ENCODE measurements at places on chromosomes 3 and 15.

DNA sequence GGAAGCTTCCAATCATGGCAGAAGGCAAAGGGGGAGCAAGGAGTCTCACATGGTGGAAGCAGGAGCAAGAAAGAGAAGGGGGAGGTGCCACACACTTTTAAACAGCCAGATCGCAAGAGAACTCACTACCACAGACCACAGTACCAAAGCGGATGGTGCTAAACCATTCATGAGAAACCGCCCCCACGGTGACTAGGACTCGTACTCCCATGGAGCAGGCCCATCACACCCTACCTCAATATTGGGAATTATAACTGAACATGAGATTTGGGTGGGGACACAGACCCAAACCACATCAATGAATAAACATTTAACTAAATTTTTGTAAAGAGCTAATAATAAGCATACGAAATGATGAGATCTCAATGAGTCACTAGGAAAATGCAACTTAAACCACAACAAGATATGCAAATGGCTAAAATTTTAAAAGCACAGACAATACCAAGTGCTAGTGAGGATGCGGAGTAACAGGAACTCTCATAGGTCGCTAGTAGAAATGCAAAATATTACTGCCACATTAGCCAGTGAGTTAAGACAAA, 10.0 kb downstream of the MRPS25 start:
- no peak for DNase-seq

DNA sequence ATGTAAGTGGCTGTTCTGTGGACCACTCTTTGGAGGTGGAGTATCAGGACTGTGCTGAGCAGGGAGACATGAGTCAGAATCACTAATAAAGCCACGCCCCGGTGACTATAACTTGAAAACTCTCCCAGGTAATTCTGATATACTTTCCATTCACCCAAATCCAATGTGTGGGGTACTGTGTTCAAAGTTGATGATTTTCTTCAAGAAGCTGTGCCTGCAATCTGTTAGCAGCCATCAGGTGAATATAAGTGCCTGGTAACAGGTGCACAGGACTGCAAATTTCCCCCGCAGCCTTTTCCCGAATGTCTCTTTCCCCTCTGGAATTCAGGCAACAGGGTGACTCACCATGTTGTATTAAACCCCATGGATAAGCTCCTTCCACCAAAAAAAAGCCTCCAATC, 17.0 kb downstream of the MAGI1 start:
- DNase-seq: no peak

GRCh38 chr3:146325170-146325569, 74.3 kb upstream of the PLSCR4 start:
- DNase-seq: no peak

GRCh38 chr3:197022405-197023231, 7.0 kb downstream of the MELTF start:
- no peak for DNase-seq

- DNase-seq: no peak
Observed at GRCh38 chr15:67023517-67024313, 41.7 kb upstream of the SMAD3 start.

GRCh38 chr3:186079925-186080324, 29.0 kb downstream of the ETV5 start:
- no peak for DNase-seq

DNA sequence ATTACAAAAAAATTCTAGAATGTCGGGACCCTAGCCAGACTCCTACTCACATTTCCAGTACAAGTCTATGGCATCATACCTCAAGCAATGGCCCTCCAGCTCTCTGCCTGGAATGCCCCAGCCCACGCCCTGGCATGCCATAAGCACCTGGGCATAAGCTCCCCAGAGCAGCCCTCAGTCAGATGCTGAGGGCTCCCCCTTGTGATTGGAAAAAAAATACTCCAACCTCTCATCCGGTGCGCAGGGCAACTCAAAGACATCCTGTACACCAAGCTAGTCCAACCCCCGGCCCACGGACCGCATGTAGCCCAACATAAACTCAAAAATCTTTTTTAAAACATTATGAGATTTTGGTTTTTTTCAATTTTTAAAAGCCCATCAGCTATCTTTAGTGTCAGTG, 115.4 kb downstream of the NEK10 start:
- DNase-seq: no peak

GRCh38 chr3:70312336-70312735, at the start of gene MDFIC2:
Gene MDFIC2 (minus strand): TSS chr3:70312638. CDS start chr3:70311973, 665 bp downstream.
- no peak for DNase-seq

DNA sequence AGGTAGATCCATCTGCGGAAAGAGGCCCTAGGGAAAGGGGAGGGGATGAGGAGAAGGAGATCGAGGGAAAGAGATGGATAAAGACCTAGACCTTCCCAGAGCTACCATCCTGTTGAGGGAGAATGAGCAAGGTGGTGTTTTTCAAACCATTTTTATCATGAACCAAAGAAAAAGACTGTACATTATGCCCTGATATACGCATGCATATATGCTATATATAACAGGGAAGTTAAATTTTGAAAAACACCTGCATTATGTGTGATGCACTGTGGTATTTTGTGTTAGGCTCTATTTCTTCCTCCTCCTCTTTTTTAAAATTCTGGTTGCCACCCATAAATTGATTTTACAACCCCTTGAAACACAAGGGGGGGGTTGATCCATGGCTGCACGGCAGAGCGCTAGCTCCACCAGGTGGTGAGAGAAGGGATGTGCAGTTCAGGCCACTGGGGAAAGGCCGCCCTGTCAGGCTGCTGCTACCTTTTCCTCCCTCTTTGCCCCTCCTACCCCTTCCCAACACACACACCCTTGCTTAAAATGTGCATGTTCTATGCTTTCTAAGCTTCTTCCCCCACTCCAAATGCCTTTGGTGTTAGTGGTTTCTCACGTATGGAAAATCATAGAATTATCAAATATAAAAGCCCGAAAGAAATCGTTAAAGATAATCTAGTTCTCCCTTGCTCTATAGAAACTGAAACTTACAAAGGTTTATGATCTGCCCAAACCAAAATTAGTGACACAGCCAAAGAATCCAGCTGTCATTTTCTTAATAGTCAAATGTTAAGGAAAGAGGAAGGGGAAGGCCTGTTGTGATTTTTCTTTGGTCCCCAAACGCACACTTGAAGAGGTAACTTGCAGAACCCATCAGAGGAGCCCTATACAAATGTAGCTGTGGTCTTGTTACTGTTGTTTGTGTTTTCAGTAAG, 262.0 kb upstream of the UMPS start:
- DNase-seq: peak; percentile 6

DNA sequence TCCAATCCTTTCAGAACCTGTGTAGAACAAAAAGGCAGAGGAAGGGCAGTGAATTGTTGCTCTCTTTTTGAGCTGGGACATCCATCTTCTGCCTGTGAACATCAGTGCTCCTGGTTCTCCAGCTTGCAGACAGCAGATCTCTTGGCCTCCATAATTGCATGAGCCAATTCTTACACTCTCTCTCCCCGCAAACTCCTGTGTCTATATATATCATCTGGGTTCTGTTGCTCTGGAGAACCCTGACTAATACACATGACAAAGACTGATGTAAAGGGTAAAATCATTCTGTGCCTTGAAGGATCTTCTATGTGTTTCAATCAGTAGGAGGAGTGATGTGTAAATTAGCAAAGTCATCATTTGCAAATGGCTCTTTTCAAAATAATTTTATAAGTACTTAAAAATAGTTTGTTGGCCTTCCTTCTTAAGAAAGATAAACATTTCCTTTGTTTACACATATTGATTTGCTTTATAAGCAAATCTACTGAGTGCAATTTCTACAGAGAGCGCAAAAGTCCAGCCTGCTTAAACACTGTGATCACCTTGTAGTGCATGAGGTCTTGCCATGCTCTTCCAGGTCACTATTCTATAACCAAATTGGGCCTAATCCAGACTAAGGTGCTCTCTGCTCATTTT, 154.9 kb upstream of the ANKRD28 start:
- no peak for DNase-seq

GRCh38 chr3:58101499-58102389, 93.5 kb downstream of the FLNB start:
- no peak for DNase-seq

GRCh38 chr3:149468504-149469212, 5.8 kb upstream of the TM4SF4 start:
- no peak for DNase-seq

GRCh38 chr3:134517791-134518190, 31.9 kb downstream of the CEP63 start:
- DNase-seq: peak; percentile 17

DNA sequence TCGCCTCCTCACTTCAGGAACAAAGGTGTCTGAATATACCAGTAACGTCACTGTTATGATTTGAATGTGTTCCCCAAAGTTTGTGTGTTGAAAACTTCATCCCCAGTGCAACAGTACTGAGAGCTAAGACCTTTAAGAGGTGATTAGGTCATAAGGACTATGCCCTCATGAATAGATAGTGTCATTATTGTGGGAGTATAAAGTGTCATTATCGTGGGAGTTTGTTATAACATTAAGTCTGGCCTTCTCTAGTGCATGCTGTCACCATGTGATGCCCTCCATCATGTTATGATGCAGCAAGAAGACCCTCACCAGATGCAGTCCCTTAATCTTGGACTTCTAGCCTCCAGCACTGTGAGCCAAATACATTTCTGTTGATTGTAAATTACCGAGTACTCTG, 53.7 kb upstream of the TLE3 start:
- DNase-seq: peak; percentile 68

GRCh38 chr3:64098670-64099069, 75.4 kb upstream of the PSMD6 start:
- no peak for DNase-seq

GRCh38 chr15:96416218-96416933, 85.9 kb downstream of the NR2F2 start:
- DNase-seq: no peak

- DNase-seq: no peak
Observed at GRCh38 chr3:20849975-20850374, 664.0 kb upstream of the SGO1 start.

DNA sequence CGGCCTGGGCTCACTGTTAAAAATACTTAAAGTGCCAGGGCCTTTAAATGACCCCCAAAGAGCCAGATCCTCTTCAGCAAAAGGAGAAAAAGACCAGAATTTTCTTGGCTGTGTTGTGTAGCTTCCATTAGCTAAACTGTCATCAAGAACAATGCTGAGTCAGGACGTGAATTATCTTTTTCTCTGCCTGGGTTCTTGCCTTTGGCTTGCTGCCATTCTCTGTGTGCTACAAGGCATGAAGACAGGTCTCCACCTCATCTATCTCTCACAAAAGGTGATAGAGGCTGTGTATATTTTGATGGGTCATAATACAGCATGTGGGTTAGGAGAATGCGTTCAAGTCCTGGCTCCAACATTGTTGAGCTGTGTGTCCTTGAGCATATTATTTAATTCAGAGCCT, 52.4 kb upstream of the SELENOK start:
- DNase-seq: no peak

- DNase-seq: no peak
Observed at GRCh38 chr3:102125994-102126368, 276.7 kb downstream of the NFKBIZ start.

DNA sequence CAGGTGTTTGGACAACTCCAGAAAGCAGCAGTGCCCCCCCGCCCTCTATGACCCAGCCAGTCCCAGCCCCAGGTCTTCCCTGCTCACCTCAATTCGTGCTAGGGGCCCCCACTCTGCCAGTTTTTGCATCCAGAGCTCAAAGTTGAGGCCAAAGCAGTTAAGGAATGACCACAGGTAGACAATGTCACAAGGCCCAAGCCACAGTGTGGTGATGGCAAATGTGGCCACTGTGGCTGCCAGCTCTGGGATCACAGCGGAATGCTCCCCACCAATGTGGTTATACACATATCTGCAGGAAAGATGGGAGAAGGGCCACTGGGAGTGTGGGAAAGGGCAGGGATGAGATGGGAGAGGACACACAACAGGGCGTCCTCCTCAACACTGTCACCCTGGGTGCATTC, 8.2 kb downstream of the KLHL40 start:
- DNase-seq: no peak

- no peak for DNase-seq
Observed at GRCh38 chr3:122975163-122975923, 52.2 kb downstream of the SEMA5B start.

DNA sequence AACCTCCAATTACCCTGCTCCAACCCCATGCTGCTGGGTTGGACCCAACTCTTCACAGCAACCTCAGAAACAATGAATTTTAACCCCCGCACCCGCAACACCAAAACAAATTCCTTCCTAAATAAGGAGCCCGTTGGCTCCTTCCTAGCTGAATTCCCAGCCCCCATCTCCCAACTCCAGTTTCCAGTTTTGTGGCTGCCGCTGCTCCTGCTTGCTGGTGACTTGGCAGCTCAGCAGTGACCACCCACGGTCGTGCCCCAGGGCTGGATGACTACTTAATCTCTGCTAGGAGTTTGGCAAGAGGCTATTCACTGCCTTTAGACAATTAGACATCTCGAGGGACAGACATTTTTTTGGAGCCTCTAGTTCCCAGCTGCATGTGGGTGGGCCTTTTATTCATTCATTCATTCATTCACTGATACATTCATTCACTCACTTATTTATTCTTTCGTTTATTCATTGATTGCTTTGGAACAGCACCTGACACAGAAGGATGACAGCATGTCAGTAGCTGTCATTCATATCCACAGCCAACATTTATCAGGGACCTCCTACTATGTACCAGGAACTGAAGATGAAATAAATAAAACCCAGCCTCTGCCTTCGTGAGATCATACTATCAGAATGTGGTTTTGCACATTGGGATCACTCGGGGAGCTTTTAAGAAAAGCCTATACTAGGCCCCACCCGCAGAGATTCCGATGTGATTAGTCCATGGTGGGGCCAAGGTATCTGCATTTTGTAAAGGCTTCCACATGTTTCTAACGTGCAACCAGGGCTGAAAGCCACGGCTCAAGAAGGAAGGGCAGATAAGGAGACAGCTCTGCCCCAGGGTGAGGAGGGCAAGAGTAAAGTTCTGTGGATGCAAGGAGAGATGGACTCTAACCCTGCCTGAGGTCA, 256.5 kb downstream of the SHQ1 start:
- peak; percentile 38 for DNase-seq

- no peak for DNase-seq
Observed at GRCh38 chr3:156627946-156628569, 46.3 kb upstream of the TIPARP start.

GRCh38 chr15:82108489-82109078, 62.8 kb upstream of the MEX3B start:
- peak; percentile 44 for DNase-seq

GRCh38 chr3:113055961-113056360, 65.2 kb downstream of the GTPBP8 start:
- DNase-seq: no peak

- DNase-seq: no peak
Observed at GRCh38 chr3:192916371-192917027, 1.2 kb downstream of the MB21D2 start.

GRCh38 chr15:52730173-52730572, 51.0 kb upstream of the ATOSA start:
- peak; percentile 61 for DNase-seq
